ENCODE measurements at places on chromosomes 11 and 22.

DNA sequence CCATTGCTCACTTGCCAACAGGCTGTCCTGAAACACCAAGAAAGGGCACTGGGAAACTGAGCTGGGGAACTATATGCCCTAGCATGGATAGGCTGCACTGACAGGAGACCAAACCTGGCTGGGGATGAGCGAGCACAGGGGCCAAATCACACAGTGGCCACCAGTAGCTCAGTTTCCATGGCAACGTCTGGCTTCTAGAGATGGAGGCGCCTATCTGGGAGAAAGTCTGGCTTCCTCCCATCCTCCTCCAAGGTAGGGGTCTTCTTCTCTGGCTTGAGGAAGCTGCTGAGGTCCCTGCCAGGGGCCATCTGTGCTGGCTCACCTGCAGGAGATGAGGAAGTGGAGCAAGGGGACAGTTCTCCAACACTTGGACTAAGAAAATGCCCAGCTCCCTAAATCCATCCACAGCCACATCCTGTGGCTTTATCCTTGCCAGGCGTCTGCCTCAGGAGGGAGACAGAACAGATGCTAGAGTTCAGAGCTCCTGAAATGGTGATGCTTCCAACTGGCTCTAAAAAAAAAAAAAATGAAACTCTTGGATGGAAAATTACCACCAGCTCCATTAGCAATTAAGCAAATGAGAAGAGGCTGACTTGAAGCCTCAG is 48.3 kb downstream of the SYT13 start:
- no peak for DNase-seq

- DNase-seq: no peak
Observed at GRCh38 chr11:8584082-8584481, 9.9 kb downstream of the STK33 start.

GRCh38 chr22:36887162-36887561 is 26.3 kb upstream of the CSF2RB start:
- DNase-seq: no peak

- DNase-seq: no peak
Observed at GRCh38 chr11:11867720-11868119, 25.9 kb downstream of the USP47 start.

GRCh38 chr11:43694477-43694876 is 13.9 kb downstream of the HSD17B12 start:
- DNase-seq: no peak

Data from stromal cell of bone marrow (primary cell).